Fibroblast of skin of left quadriceps (primary cell): ENCODE measurements at places on chromosomes 5 and 9.

DNA sequence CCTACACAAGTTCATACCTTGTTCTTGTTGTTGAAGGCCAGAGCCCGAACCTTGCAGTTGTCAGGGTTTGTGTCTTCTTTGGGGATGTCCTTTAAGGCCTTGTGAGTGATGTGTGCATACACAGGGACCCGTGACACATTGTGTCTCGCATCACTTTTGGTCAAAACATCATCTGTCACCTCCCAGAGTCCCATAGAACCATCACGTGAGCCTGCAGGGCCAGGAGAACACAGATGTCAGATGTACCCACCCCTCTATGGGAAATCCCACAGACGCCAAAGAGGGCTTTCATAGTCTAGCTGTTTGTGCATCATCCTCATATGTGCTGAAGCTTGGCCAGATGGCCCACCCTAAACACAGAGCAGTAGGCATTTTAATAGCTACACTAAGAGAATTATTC, 28.2 kb downstream of the DCAF12 start:
- no peak for DNase-seq

- DNase-seq, result no peak
Measured at GRCh38 chr9:79250806-79251205, 321.0 kb upstream of the TLE4 start.

DNA sequence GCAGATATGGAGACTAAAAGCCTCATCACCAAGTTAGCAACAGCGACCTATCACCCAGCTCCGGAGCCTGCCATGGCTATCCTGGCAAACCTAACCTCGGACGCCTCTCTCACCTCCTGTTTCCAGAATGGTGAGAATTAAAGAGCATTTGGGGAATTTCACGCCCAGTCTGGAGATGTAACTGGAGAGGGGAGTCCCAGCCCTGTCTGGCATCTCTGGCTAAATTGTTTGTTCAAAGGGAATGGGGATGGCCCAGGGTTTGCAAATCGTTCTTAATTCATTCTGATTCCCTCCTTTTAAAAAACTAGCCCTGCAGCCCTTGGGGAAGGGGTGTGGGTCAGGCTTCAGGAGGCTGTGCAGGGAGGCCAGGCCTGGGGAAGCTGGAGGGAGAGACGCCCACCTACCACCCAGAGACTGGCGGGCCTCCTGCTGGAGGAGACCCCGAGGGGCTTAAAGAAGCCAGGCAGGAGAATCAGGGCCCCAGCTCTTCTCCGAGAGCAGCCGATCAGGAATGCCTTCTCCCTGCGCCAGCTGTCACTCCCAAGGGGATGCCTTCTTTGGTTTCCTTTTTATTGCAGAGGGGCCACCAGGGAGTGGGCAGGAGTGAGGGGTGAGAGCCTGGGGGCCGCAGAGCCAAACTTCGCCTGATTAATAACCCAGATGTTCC, 964 bp upstream of the COL5A1 start:
- DNase-seq, result no peak

GRCh38 chr5:169458221-169458620, 125.4 kb upstream of the SPDL1 start:
- DNase-seq, result no peak

DNA sequence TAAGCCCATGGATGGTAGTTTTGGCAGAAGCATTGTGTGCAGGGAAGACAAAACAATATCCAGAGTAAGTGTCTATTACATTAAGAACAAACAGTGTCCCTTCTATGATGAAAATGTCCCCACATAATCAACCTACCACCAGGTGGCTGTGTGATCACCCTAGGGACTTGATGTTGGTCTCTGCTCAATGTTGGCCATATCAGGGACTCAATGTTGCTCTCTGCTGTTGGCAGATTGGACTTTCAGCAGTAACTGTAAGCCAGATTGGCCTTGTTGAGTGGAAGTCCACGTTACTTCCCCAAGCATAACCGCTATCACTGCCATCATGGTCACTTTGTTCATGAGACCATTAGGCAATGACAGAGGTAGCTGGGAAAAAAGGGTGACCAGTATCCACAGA, 52.8 kb upstream of the PRSS3 start:
- no peak for DNase-seq
